ENCODE measurements at places on chromosomes 13 and 19.

GRCh38 chr13:76991432-76991795 lies 467 bp upstream of the CLN5 start:
- peak; percentile 49 for DNase-seq

DNA sequence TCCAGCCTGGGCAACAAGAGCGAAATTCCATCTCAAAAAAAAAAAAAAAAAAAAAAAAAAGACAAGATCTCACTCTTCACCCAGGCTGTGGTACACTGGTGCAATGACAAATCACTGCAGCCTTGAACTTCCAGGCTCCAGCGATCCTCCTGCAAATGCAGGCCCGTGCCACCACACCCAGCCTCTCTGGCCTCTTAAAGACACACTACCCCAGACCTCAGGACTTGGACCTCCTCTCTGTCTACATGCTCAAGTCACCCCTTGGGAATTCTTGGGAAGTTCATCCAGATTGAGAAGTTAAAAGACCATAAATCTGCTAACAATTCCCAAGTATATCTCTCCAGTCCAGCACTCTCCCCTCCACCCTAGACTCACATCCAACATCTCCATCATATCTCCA lies 10.6 kb upstream of the HIPK4 start:
- DNase-seq, result no peak

DNA sequence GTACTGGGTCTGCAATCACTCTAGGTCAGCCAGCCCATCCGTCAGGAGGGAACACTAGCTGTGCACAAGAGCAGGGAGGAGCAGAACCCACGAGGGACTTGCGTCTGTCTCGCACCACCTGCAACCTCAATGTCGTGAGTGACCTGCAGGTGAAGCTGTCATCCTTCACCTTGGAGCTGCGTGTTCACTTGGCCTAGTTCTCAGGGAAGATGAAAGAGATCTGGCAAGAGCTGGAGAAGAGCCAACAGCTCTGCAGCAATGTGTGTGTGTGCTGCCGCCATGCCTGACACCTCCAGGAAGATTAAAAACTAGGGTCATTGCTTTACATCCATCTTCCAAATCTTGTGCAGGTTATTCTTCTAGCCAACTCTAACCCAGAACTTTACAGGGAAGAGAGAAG lies 117.6 kb upstream of the MRI1 start:
- no peak for DNase-seq

- no peak for DNase-seq
These were observed 356.8 kb upstream of the SLITRK1 start for GRCh38 chr13:84239032-84239431.

GRCh38 chr13:80345771-80346510 lies 5.0 kb upstream of the SPRY2 start:
- DNase-seq, result no peak

- no peak for DNase-seq
These were observed at the start of gene ANGPTL8 for GRCh38 chr19:11239377-11240000. TSS of gene ANGPTL8 (plus strand) at chr19:11239619. CDS start at chr19:11239638, 19 bp downstream.

GRCh38 chr19:17829855-17830566 lies 8.7 kb upstream of the INSL3 start:
- DNase-seq, result no peak

GRCh38 chr19:47417746-47418691 lies 1.3 kb downstream of the MEIS3 start:
- DNase-seq, result no peak

- DNase-seq, result no peak
These were observed 14.4 kb downstream of the FOXO1 start for GRCh38 chr13:40651866-40652587.

GRCh38 chr13:26950546-26950945 lies 190.0 kb upstream of the GPR12 start:
- no peak for DNase-seq

DNA sequence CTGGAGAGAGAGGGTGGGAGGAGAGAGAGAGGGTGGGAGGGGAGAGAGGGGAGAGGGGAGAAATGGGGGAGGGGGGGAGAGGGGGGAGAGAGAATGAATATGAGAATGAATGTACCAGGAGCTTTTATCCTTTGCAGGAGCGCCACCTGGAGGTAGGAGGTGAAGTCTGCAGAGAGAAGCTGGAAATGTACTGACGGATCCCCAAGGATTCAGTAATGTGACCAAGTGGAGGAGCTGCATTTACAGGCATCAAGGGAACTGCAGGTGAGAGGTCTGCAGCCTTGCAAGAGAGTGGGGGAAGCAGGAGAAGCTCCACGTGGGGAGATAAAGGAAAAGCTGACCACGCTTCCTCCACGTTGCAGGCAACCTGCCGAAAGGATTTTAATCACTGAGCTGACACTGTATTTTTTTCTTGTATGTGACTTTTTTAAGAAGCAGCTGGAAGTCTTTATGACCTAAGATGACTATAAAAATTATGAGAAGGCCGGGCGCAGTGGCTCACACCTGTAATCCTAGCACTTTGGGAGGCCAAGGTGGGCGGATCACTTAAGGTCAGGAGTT lies 33.7 kb downstream of the VSTM1 start:
- DNase-seq, result peak; percentile 47

GRCh38 chr19:1327125-1327524 lies 41.5 kb downstream of the EFNA2 start:
- DNase-seq, result no peak

GRCh38 chr19:40302224-40303011 lies 17.3 kb upstream of the AKT2 start:
- no peak for DNase-seq

- peak; percentile 38 for DNase-seq
These were observed 20.6 kb downstream of the PBX4 start for GRCh38 chr19:19597809-19598306.

DNA sequence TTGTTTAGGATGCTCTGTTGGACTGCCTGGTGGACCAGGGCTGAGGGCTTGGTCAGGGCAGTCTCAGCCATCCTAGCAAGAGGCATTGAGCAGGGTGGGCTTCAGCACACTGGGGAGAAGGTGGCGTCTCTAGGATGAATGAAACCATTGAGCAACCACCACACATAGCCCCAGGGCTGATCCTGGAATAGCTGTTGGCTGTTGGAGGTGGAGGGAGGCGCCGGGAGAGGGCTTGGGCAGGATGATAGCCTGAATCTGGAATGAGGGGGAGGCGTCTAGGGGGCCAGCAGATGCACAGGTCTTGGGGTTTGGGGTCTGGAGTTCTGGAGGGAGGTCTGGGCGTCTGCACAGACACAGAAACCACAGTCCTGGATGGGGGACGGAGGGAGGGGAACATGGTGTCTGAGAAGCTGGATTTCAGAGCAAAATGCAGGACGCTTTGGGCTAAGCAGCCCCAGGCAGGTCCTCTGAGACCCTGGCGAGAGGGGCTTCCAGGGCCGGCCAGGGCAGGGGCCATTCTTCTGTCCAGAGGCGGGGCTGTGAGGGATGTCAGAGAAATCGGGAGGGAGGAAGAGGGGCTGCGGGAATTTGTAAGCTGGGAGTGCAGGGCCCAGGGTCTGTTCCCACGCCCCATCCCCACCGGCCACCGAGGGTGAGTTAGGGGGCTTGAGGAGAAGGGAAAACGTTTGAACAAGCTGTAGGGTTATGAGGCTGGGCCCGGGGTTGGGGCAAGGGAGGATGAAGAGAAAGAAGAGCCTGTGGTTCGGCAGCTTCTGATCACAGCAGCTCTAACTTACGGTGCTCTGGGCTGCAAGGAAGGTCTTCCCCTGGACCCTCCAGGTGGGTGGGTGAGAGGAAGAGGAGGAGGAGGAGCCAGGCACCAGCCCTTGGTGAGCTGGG lies 5.2 kb downstream of the TRAPPC5 start:
- DNase-seq, result no peak

GRCh38 chr13:96130818-96131340 lies 41.0 kb downstream of the HS6ST3 start:
- no peak for DNase-seq

DNA sequence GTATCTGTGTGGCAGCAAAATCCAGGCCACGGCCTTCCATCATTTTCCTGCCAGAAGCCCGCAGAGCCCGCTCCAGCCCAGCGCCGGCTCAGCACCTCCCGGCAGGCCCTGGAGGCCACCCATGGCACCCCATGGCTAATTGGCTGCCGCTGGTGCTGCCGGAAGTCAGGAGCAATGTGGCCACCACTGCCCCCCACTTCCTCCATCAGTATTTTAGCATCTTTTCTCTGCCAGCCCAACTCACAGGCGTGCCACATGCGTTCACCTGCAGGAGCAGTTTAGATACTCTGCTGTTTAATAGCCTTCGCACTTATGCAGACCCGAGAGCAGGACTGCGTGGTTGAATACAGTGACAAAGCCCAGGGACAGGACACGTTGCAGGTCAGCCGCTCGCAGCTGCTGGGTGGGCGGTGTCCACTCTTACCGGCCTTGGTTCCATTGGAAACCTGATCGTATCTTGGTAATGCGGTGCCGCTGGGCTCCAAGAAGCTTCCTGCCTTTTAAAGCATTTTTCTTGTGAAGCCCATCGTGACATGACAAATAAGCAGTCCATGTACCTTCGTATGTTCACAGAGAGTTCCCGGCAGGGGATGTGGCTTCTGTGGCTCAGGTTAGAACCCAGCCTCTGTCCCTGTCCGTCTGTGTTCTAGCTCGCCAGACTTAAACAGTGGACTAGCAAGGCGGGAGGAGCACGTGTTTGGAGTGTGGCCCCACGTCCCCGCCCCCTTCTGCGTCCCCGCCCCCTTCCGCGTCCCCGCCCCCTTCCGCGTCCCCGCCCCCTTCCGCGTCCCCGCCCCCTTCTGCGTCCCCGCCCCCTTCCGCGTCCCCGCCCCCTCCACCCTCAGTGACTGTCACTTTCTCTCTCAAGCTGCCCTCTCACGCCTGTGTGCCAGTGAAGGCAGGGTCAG lies 162.0 kb upstream of the SOX1 start:
- no peak for DNase-seq

- no peak for DNase-seq
These were observed 1336.5 kb downstream of the UQCRFS1 start for GRCh38 chr19:27876489-27876888.

DNA sequence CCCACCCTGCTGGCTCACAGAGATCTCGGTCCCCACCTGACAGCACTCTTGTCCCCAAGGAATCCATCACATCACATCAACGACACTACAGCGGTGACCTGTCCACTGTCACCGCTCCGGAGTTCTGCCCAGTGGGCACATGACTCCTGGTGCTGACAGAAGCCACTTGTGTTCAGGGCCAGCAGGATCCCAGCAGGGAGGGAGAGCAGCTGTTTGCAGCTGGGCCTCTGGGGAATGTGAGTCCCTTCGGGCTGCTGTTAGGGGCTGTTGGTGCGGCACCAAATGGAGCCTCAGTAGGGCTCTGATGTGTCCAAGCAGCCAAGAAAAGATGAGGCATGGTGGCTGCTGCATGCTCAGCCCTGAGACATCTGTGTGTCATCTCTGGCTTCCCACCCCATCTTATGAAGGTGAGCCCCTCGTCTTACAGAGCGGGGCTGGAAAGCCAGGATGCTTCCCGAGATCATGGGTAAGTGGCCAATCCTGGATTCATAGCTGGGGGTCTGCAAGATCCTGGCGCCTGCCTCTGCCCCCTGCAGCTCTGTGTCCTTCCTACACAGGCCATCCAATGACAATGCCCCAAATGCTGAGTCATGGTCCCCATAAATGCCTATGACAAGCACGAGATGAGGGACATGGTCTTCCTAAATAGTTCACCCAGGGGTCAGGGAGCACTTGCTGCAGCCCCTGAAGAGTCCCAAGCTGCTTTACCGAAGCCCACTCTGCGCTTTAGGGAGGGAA lies 56.0 kb downstream of the F2RL3 start:
- DNase-seq, result no peak

DNA sequence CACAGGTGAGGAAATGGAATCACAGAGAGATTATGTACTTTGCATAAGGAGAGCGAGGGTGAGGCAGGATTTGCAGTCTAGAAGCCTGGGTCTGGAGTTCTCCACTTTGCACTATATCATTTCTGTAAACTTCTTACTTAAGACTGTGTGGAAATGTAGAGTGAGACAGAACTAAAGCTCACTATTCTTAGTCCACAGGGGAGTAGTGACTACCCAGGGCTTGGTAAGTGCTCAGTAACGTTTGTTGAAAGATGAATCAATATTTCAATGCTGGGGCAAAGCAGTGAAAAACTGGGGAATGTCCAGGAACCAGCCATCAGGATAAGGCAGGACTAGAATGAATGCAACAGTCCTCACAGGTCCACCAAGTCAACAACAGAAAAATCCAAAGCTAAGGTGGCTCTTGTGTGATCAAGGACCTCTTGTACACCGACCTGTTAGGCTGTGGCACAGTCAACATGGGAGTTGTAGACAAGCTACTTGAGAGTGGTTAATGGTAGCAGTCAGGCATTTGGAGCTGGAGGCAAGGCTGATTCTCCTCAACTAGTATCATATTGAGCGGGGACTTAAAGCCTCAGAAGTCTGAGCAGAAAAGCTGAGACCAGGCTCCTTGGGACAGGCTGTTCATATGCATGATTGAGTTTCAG lies 929 bp upstream of the TNFSF13B start:
- no peak for DNase-seq

DNA sequence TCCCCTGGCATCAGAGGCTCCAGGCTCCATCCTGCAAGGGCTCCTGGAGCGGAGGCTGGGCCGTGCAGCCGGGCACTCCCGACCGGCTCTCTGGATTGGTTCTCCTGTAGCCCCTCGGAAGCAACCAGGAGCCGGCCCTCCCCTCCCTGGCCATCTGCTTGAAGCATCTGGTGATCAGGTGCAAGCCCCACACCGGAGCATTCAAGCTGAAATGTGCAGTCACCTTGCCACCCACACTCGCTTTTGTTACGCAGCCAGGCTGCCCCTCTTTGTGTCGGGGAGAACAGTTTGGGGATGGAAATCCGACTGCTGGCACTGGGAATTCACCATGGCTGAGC lies 258.8 kb downstream of the ZNF536 start:
- no peak for DNase-seq

DNA sequence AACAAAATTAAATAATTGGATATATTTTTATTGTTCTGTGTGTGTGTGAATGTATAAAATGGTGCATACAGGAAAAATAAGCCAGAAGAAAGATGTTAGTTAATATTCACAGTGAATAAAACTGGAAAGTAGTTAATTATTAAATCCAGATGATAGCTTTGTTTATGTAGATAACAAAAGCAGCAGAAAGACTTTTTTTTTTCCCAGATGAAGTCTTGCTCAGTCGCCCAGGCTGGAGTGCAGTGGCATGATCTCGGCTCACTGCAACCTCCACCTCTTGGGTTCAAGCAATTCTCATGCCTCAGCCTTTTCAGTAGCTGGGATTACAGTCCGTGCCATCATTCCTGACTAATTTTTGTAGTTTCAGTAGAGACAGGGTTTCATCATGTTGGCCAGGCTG lies 140.1 kb downstream of the ZNF486 start:
- no peak for DNase-seq

DNA sequence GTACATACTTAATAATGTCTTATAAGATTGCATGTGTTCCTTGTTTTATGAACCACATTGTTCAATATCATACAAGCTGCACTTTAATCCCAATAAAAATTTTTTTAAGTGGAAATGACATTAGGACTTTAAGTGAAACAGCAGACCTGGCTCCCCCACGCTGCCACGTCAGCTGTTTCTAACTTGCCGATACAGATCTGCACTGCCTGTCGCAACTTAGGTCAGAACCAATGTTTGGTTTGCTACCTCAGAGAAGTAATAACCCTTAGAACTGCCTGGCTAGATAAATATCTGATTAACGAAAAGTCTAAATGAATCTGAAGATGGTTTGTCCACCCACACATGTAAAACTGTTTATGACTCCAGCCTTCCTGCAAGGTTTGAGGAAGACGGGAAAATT lies 327.5 kb upstream of the DACH1 start:
- no peak for DNase-seq

Data from activated T-cell treated with anti-CD3 and anti-CD28 coated beads for 4 hours (primary cell).